Right lung (tissue), 10 donors: ENCODE measurements at places on chromosomes 3 and 15.

- DNase-seq: no peak
These were observed 21.2 kb downstream of the IL17RD start for GRCh38 chr3:57143886-57144459.

- no peak for DNase-seq
These were observed 122.6 kb downstream of the ARNT2 start for GRCh38 chr15:80526556-80527340.

DNA sequence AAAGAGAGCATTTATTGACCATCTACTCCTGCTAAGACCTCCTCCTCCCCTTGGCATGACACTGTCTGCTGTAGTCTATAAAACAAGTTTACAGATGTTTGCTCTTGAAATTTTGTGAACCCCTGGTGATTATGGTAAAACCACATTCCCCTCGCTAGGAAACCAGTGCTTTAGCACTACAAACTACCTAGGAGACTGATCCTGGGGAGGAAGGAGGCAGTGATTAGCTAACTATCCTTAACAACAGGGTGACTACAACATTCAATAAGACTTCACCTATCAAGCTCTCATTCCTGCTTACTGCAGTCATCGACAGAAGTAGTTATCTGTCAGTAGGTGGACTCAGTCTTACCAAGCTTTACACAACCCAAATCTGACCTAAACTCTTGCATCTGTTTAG is 371.3 kb downstream of the TUSC7 start:
- DNase-seq: no peak

DNA sequence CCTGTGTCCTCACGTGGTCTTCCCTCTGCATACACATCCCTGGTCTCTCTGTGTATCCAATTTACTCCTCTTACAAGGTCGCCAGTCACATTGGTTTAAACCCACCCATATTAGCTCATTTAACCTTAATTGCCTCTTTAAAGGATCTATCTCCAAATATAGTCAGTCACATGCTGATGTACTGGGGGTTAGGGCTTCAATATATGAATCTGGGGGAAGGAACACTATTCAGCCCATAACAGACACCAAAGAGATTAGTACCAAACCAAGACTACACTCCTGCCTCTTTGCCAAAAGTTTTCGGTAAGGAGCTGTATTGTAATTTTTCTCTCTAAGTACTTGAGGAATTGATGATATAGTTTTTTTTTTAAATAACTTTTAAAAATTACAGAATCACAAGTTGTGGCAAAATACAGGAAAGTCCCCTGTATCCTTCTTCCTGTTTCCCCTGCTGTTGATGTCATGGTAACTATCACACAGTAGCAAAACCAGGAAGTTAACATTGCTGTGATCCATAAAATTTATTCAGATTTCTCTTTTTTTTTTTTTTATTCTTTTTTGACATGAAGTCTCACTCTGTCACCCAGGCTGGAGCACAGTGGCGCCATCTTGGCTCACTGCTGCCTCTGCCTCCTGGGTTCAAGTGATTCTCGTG is 67.8 kb downstream of the SLCO3A1 start:
- DNase-seq: no peak

GRCh38 chr15:59997070-59997701 is 6.9 kb upstream of the FOXB1 start:
- DNase-seq: no peak

GRCh38 chr15:25342629-25343028 is 96.2 kb downstream of the UBE3A start:
- no peak for DNase-seq

GRCh38 chr3:69181592-69182211 is 59.3 kb upstream of the LMOD3 start:
- DNase-seq: no peak

DNA sequence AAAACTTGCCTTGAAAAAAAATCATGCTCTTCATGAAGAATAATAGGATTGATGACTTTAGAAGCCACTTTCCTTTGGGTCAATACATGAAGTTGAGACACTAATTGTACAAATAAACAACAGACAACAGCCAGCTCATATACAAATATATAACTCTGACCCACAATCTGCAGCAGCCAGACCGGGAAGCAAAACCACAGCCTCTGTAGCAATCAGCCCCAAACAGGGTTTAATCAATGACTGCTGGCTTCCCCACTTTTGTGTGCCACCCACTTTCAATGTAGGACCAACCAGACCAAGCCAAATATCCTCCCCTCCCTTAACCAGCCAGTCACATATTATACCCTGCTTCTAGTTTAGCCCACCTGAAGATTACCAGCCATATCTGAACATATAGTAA is 39.0 kb downstream of the IFT57 start:
- no peak for DNase-seq
